ENCODE measurements at places on chromosomes 3 and 15. TPM values are rescaled to one million over a fixed set of nuclear protein-coding genes. Genes with fewer than 3 reads are reported as not detected.

The GPR15 gene
- polyA plus RNA-seq, result not detected

The NTRK3 gene
- polyA plus RNA-seq, result 2.6 TPM

The PGBD4 gene
- polyA plus RNA-seq, result 0.46 TPM

The CD47 gene
- 24.1 TPM for polyA plus RNA-seq

The CASR gene
- polyA plus RNA-seq, result 0.67 TPM

The CP gene
- 2.1 TPM for polyA plus RNA-seq

- H3K27me3 ChIP-seq, result no peaks in the 10 kb centered on the region
- H3K36me3 ChIP-seq, result no peaks in the 10 kb centered on the region
- no peak overlapping the region for H3K27ac ChIP-seq
- H3K4me3 ChIP-seq, result no peak overlapping the region
These were observed 36.2 kb upstream of the LDHAL6B start for GRCh38 chr15:59170295-59171066.

DNA sequence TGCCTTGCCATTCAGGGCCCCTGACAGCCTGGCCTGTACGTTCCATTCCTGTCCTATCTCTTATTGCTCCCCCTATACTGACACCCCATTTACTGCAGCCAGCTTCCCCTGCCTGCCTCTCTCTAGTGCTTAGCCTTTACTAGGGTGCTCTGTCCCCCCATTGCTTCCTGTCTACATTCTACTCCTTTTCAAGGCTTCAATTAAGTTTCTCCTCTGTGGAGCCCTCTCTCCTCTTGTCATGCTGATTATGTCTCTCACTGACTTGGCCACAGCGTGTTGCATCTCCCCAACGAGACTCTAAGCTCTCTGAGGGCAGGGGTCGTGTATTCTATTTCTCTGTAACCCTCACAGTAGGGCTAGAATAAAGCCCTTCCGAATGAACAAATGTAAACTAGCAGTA lies 185.2 kb downstream of the RPLP1 start:
- no peaks in the 10 kb centered on the region for H3K27me3 ChIP-seq
- H3K4me1 ChIP-seq, result no peaks in the 10 kb centered on the region
- no peak overlapping the region for H3K4me3 ChIP-seq
- H3K27ac ChIP-seq, result no peak overlapping the region

- DNase-seq, result peak; percentile 72
- peaks cover 17% of the 10 kb centered on the region for H3K4me1 ChIP-seq
- no peaks in the 10 kb centered on the region for H3K36me3 ChIP-seq
- H3K4me3 ChIP-seq, result peak overlapping the region; percentile 30
- no peak overlapping the region for H3K27ac ChIP-seq
These were observed 162.9 kb downstream of the CHSY1 start for GRCh38 chr15:101088788-101089578.

GRCh38 chr3:99965681-99966408 lies 148.2 kb downstream of the CMSS1 start:
- no peaks in the 10 kb centered on the region for H3K27me3 ChIP-seq
- no peak overlapping the region for H3K27ac ChIP-seq
- peaks cover 5% of the 10 kb centered on the region for H3K4me1 ChIP-seq
- no peak overlapping the region for H3K4me3 ChIP-seq
- DNase-seq, result no peak
- H3K36me3 ChIP-seq, result no peaks in the 10 kb centered on the region

DNA sequence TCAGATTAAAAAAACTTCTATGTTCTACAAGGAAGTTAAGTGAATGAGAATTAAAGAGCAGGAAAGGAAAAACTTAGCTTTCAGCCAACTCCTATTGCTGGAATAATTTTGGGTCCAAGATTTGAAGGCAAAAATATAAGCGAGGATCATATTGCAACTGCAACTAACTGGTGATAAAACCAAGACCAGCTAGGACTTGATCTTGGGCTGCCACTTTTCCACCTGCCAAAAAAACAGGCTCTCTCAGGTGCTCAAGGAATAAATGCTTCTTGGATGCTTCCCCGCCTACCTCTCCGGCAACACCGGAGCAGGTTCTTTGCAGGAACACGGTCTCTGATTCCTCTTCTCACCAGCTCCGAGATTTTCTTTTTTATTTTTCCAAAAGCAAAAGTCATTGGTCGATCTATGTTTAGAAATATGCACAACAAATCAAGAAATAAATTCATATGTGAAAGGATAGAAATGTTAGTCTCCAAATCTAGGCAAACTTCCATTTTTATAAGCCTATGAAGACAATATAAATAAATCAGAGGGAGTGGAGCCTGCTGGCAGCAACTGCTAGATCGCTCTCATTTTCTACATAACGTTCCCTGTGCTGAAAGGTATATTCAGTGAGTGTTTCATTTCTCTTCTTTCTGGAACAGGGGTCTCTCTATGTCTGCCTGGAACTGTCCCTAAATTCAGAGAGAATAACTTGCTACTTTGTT lies 241.9 kb downstream of the NTRK3 start:
- H3K27me3 ChIP-seq, result no peaks in the 10 kb centered on the region
- H3K27ac ChIP-seq, result no peak overlapping the region
- H3K36me3 ChIP-seq, result no peaks in the 10 kb centered on the region
- no peaks in the 10 kb centered on the region for H3K4me1 ChIP-seq
- no peak for DNase-seq
- H3K4me3 ChIP-seq, result no peak overlapping the region

DNA sequence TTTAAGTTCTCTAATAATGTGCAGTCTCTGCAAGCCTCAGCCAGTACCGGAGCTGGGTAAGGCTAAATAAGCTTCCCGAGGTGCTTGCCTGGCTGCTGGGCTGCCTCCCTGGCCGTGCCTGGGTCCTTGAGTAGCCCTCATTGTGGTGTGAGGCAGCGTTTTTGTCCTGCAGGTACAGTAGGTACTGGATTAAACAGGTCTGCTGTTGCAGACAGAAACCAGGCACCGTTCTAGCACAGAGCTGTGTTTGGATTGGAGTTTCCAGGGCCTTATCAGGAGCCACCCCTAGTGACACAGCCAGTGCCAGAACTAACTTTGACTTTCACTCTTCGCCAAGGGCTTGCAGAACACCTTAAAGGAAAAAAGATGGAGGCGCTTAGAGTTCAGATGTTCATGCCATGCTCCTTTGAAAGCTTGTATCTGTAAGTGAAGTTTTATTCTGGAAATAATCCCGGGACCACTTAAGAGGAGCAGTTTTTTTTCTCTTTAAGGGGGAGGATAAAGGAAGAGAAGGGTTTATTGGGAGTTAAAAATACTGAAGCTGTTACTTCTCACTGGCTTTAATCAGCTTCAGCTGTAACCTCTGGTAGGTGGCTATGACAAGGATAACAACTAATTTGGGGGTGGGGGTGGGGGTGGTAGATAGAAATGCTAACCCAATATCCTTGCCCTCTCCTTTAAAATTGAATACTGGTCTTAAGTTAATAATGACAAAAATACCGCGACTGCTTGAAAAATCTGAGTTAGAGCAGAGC lies 126.8 kb downstream of the MITF start:
- DNase-seq, result no peak
- no peaks in the 10 kb centered on the region for H3K27me3 ChIP-seq
- no peak overlapping the region for H3K27ac ChIP-seq
- no peaks in the 10 kb centered on the region for H3K36me3 ChIP-seq
- peak overlapping the region; percentile 8 for H3K4me3 ChIP-seq

- H3K4me3 ChIP-seq, result no peak overlapping the region
- no peak overlapping the region for H3K27ac ChIP-seq
- no peaks in the 10 kb centered on the region for H3K36me3 ChIP-seq
- no peaks in the 10 kb centered on the region for H3K4me1 ChIP-seq
- no peaks in the 10 kb centered on the region for H3K27me3 ChIP-seq
- no peak for DNase-seq
These were observed 250.0 kb upstream of the PDZRN3 start for GRCh38 chr3:73874606-73875369.

GRCh38 chr3:52299879-52300611 lies 12.4 kb downstream of the GLYCTK start:
- no peaks in the 10 kb centered on the region for H3K27me3 ChIP-seq
- no peaks in the 10 kb centered on the region for H3K36me3 ChIP-seq
- peak; percentile 83 for DNase-seq
- peaks cover 19% of the 10 kb centered on the region for H3K4me1 ChIP-seq

GRCh38 chr15:92121047-92121446 lies 267.5 kb downstream of the SLCO3A1 start:
- no peaks in the 10 kb centered on the region for H3K27me3 ChIP-seq
- no peak overlapping the region for H3K4me3 ChIP-seq
- no peaks in the 10 kb centered on the region for H3K4me1 ChIP-seq

DNA sequence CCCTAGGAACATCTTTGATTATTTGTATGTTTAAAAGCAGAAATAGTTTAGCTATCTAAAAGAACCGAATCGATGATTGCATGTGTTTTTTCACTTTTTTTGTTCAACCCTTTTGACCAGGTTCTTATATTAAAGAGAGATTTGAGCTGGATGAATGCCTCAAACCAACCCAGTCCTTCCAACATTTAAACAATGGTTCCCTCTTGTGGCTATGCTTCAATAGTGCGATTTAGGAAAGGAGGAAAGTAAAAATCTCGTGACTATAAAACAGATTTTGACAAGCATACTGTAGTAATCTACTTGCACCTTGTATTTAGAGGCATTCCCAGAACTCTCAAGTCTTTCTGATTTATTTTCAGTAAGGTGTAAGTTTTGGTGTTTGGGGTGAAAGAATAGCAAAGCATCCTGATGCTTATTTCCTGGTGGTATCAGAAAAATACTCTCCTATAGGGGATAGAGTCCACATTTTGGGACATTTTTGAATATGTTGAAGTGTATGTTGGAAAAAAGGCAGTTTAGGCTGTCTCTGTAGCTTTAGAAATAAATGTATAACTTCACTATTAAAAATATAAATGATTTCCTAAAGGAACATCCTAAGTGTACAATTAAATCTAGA lies 159.6 kb upstream of the KCNH8 start:
- H3K4me3 ChIP-seq, result no peak overlapping the region
- DNase-seq, result no peak
- H3K27ac ChIP-seq, result no peak overlapping the region
- H3K36me3 ChIP-seq, result no peaks in the 10 kb centered on the region
- H3K27me3 ChIP-seq, result no peaks in the 10 kb centered on the region

- no peak overlapping the region for H3K27ac ChIP-seq
- no peak for DNase-seq
- H3K4me3 ChIP-seq, result no peak overlapping the region
- no peaks in the 10 kb centered on the region for H3K27me3 ChIP-seq
- no peaks in the 10 kb centered on the region for H3K36me3 ChIP-seq
- H3K4me1 ChIP-seq, result peaks cover 7% of the 10 kb centered on the region
These were observed 14.2 kb upstream of the SLC6A6 start for GRCh38 chr3:14388201-14388600.

DNA sequence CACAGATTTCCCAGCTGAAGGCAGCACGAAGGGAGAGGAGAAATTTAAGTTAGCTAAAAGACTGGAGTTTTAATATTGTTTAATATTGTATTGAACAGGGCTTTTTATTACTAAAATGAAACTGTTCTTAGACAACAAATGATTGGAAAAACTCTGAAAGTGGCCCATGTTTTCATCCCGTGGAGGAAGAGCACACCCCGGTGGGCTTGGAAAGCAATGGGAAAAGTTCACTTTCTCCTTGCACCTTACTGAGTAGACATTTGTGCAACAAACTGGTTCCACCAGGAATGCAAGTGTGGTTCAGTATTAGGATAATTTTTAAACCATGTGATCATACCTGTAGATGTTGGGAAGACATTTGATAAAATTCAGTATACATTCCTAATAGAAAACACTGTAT lies 8.2 kb upstream of the ESYT3 start:
- no peaks in the 10 kb centered on the region for H3K36me3 ChIP-seq
- H3K4me3 ChIP-seq, result no peak overlapping the region
- H3K27ac ChIP-seq, result no peak overlapping the region
- no peaks in the 10 kb centered on the region for H3K27me3 ChIP-seq
- DNase-seq, result no peak

GRCh38 chr3:185737020-185737419 lies 87.8 kb downstream of the IGF2BP2 start:
- H3K27me3 ChIP-seq, result no peaks in the 10 kb centered on the region
- H3K36me3 ChIP-seq, result no peaks in the 10 kb centered on the region
- H3K27ac ChIP-seq, result no peak overlapping the region
- H3K4me3 ChIP-seq, result no peak overlapping the region
- H3K4me1 ChIP-seq, result no peaks in the 10 kb centered on the region

- H3K4me1 ChIP-seq, result no peaks in the 10 kb centered on the region
- DNase-seq, result no peak
- H3K4me3 ChIP-seq, result no peak overlapping the region
- H3K27ac ChIP-seq, result no peak overlapping the region
- no peaks in the 10 kb centered on the region for H3K27me3 ChIP-seq
These were observed 542.6 kb downstream of the TUSC7 start for GRCh38 chr3:117252208-117252607.

GRCh38 chr15:97479957-97480356 lies 480.5 kb upstream of the ARRDC4 start:
- H3K4me1 ChIP-seq, result no peaks in the 10 kb centered on the region
- H3K27ac ChIP-seq, result no peak overlapping the region
- no peaks in the 10 kb centered on the region for H3K36me3 ChIP-seq
- H3K27me3 ChIP-seq, result no peaks in the 10 kb centered on the region

- no peak for DNase-seq
- H3K27ac ChIP-seq, result no peak overlapping the region
- H3K27me3 ChIP-seq, result no peaks in the 10 kb centered on the region
- H3K4me3 ChIP-seq, result no peak overlapping the region
- H3K4me1 ChIP-seq, result no peaks in the 10 kb centered on the region
- no peaks in the 10 kb centered on the region for H3K36me3 ChIP-seq
These were observed 152.4 kb downstream of the TJP1 start for GRCh38 chr15:29669823-29670222.

GRCh38 chr3:33789183-33789954 lies 9.1 kb upstream of the PDCD6IP start:
- no peak overlapping the region for H3K27ac ChIP-seq
- no peaks in the 10 kb centered on the region for H3K27me3 ChIP-seq
- H3K36me3 ChIP-seq, result no peaks in the 10 kb centered on the region
- DNase-seq, result no peak
- H3K4me3 ChIP-seq, result no peak overlapping the region
- no peaks in the 10 kb centered on the region for H3K4me1 ChIP-seq

DNA sequence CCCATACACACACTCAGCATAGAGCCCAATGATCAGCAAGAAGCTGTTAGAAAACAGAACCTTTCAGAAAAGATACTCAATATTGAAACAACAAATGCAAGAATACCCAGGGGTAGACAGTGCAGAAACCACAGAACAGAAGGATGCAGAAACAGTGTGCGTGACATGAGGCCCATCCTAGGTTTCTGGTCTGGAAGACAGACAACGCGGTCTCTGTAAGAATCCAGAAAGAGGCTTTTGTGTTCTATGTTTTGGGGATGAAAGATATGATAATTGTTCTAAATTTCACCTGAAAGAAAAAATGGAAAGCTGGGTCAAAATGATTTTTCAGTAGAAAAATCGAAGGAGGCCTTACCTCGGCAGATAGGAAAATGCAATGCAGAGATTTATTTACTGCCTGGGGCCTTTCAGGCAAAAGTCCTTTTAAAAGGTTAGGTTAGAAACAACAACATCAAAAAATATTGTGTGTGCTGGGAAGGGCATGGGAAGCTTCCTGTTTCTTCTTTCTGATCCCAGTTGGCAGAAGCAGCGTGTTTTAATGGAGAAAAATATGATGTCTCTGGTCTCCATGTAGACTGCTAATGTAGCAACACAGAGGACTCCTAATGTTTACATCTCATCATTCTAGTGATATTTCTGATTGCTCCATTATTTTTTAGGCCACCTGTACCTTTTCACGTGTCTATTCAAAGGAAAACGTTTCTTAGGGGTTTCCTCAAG lies 17.0 kb downstream of the SYNM start:
- no peaks in the 10 kb centered on the region for H3K36me3 ChIP-seq
- H3K27ac ChIP-seq, result no peak overlapping the region
- peaks cover 12% of the 10 kb centered on the region for H3K4me1 ChIP-seq
- DNase-seq, result no peak
- no peak overlapping the region for H3K4me3 ChIP-seq

Measured in ovary (tissue), 10 donors.